ENCODE measurements at places on chromosomes 3 and 15.

- no peak for DNase-seq
These were observed 45.0 kb upstream of the FSTL1 start for GRCh38 chr3:120495809-120496208.

GRCh38 chr15:38576837-38577236 is 12.2 kb upstream of the RASGRP1 start:
- DNase-seq: no peak

DNA sequence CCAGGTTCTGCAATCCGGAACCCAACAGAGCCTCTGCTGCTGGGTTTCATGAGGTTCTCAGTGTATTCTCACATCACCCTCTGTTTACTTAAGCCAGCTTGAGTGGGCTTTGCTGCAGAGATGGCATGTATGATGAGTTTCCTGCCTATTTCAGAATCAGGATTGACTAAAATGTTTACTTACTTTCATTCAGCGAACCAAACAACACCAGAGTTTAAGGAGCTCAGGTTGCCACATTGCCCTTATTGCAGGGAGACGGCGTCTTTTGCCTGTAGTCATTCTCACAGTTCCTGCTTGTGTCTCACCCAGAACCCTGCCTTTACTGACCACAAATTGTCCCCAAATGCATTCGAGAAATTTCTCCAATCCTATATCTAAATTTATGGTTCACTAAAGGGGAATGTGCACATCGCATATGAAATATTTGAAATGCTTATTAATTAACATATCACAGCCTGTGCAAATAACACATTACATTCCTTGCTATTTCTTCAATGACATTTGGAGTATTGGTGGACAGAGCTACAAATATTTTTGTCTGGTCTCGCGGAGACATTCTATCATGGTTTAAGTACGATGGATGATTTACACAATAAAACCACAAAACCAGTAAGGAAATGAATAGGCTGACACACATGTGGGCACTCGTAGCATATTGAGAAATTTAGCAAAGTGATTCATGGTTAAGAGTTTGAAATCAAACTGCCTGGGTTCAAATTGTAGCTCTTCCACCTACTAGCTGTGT is 377.2 kb upstream of the CFAP20DC start:
- DNase-seq: no peak

DNA sequence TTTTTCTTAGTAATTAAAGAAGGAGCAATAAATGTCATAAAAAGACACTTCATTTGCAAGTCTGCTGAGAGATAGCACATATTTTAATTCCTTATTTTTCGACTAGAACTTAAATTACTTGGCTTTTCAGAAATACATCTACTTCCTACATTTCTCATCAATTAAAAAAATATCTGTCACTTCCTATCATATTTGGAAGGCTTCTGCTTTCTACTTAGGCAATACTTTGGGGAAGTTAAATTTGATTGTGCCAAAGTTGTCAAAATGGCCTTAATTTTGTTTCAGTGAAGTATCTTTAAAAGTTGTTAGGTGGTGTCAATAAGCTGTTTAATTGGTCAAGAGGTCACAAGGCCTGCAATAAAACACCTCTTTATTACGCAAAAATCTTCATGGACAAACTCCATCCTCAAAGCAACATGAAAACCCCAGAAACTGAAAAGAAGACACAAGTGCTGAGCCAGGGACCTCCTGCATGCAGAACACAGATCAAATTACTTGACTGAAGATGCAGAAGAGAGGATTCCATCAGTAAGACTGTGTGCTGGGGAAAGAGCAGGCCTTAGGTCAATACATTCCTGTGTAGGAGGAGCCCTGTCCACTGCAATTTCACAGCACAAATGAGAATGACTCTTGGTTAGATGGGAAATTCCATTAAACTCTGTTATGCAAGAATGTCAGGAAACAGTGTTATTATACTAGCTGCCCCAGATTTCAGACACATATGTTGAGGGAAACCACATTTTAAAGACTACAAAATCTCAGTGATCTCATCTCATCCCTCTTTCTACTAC is 48.0 kb upstream of the FSTL1 start:
- DNase-seq: no peak

GRCh38 chr3:180828001-180828720 is 84.3 kb upstream of the FXR1 start:
- DNase-seq: no peak

DNA sequence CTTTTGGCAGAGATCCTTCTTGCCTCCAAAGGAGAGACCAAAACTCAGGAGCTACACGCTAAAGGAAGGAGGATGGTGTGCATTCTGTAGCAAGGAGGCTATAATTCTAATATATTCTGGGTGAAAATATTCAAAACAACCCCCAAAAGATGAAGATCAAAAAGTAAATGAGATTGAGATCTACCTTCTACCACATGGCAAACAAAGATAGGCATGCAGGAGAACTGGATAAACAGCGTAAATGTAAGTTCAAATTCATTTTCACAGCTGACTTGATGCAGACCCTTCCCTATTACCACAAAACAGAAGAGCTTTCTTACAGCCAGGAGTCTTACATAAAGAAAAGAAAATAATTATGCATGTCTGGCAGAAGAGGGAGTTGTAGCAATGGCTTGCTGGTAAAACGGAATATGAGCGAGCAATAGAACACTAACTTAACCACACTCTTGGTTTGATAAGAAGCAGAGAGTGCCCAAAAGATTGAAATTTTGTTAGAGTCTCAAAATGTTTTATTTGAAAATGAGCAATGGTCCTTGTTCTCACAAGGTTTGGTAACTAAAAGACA is 272.7 kb downstream of the MECOM start:
- DNase-seq: no peak

DNA sequence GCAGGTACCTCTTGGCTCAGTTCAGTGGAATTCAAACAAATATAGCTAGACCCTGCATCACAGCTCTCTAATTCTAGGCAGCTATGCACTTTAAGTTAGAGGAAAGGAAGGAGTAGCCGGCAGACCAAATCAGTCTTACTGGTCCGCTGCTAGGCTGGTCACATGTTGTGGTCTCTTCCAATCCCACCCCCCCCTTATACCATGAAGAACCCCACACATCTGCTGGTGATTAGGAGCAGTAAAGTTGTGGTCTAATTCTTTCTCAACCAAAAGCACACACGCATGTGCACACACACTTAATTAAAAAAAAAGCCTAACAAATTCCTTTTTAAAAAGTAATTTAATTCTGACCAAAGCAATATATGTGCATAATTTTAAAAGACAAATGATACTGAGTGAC is 16.7 kb upstream of the SH3GL3 start:
- DNase-seq: no peak
